Gastrocnemius medialis (tissue), 4 donors: ENCODE measurements at places on chromosomes 1 and 21.

DNA sequence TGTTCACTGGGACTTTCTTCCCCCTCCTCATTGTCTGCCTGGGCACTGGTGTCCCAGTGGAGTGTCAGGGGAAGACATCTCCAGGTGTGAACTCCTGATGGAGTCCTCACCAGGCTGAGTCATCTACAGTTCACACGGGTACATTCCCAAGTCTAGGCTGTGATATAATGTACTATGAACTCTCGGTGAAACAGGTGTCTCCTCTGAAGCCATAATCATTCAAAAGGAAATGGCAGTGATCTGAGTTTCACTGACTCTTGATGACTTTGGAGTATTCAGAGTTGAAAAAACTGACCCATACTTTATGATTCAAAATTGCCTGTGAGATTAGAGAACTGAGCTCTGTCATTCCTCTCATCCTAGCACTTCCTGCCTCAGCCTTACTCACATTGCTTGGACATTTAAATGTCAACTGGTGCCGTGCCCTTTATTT lies 9.1 kb downstream of the LAMC2 start:
- DNase-seq: no peak
- no peak overlapping the region for H3K4me3 ChIP-seq
- H3K36me3 ChIP-seq: no peaks in the 10 kb centered on the region
- no peak overlapping the region for H3K27ac ChIP-seq

- H3K4me1 ChIP-seq: peaks cover 32% of the 10 kb centered on the region
- no peak overlapping the region for H3K27ac ChIP-seq
Observed at GRCh38 chr1:37851782-37852210, 7.6 kb downstream of the MTF1 start.

GRCh38 chr1:168312718-168313604 lies 32.3 kb downstream of the TBX19 start:
- no peaks in the 10 kb centered on the region for H3K4me1 ChIP-seq
- H3K4me3 ChIP-seq: no peak overlapping the region
- no peaks in the 10 kb centered on the region for H3K36me3 ChIP-seq
- DNase-seq: no peak
- H3K27me3 ChIP-seq: no peaks in the 10 kb centered on the region

DNA sequence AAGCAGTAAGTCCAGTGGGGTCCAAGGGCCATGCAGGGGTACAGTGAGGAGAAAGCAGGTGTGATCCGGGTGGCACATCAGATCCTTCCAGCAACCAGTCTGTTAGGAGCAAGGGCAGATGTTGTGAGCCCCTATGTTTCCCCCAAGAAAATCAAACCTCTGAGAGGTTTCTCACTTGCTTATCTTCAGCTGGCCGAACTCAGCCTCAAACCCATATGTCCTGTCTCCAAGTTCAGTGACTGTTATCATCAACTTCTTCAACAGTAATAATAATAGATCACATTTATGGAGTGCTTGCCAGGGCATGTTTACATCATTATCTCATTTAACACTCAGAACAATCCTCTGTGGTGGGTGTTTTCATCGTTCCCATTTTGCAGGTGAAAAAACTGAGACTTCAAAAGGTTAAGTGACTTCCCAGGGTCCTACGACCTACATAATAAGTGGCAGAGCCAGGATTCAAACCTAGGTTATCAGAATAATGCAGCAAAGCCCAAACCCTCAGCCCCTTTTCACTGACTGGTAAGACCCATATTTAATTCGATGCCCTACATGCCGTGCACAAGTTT lies 3.3 kb downstream of the CAPN2 start:
- DNase-seq: no peak
- H3K4me1 ChIP-seq: peaks cover 31% of the 10 kb centered on the region
- peak overlapping the region; percentile 60 for H3K27ac ChIP-seq
- H3K27me3 ChIP-seq: no peaks in the 10 kb centered on the region
- H3K36me3 ChIP-seq: peaks cover 34% of the 10 kb centered on the region

- peak overlapping the region; percentile 71 for H3K4me3 ChIP-seq
- no peaks in the 10 kb centered on the region for H3K27me3 ChIP-seq
- DNase-seq: peak; percentile 63
- no peaks in the 10 kb centered on the region for H3K36me3 ChIP-seq
Observed at GRCh38 chr1:93680420-93681100, 1.1 kb downstream of the BCAR3 start.
